ENCODE measurements at places on chromosomes 4 and X.

- no peak for DNase-seq
Observed at GRCh38 chr4:159002950-159003349, 99.9 kb upstream of the RAPGEF2 start.

DNA sequence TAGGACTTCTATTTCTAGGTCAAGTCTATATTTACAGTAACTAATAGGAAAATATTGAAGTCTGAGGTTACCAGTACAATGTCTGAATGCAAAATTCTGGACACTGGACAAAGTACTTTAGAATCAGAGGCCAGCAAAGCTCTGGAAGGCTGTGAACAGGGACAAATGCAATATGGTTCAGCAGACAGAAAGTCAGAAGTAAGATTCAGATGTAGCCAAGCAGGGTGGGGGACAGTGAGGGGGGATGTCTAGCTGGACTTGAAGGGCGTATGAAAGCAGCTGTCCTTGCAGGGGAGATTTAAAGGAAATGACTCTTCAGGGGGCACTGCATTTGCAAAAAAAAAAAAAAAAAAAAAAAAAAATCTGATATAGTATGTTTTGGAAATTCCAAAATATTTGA lies 2.9 kb downstream of the SORBS2 start:
- DNase-seq, result no peak

DNA sequence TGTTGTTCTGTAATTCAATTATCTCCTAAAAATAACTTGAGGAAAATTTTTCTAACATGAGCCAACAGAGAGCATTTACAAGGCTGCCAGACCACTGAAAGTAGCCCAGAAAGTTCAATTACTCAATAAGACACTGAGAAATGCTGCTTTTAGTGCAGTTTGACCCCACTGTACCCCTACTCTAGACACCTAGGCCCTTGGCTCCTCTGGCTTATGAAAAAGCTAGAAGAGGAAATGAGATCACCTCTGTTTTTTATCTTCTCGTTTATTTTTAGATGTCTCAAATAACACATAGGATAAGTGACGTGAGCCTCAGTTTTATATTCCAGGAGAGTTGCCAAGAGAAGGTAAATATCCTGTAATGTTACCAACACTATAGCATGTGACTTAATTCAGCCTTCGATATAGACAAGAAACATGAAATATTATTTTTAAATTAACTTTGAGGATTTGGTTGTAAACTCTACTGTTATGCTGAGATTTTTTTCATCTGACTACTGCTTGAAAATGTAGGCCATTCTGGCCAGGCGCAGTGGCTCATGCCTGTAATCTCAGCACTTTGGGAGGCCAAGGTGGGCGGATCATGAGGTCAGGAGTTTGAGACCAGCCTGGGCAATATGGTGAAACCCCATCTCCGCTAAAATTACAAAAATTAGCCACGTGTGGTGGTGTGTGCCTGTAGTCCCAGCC lies 24.4 kb downstream of the TNIP3 start:
- no peak for DNase-seq

- no peak for DNase-seq
Observed at GRCh38 chrX:17294561-17294960, 80.4 kb upstream of the NHS start.

DNA sequence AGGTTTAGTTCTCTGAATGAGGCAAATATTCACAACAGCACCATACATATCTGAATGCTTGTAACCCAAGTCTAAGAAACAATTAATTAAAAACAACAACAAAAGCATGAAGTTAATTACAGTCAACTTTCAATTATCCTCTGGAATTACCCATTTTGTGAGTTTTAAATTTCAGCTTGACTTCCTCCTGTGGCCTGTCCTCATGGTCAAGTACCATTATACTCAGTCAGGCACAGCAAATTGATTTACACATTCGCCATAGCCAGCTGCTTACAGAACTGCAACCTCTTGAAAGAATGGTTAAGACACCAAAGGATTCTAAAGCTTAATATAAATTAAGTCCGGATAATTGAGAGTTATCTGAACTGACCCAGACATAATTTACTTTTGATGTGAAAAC lies 306.5 kb downstream of the CAMK2D start:
- no peak for DNase-seq

DNA sequence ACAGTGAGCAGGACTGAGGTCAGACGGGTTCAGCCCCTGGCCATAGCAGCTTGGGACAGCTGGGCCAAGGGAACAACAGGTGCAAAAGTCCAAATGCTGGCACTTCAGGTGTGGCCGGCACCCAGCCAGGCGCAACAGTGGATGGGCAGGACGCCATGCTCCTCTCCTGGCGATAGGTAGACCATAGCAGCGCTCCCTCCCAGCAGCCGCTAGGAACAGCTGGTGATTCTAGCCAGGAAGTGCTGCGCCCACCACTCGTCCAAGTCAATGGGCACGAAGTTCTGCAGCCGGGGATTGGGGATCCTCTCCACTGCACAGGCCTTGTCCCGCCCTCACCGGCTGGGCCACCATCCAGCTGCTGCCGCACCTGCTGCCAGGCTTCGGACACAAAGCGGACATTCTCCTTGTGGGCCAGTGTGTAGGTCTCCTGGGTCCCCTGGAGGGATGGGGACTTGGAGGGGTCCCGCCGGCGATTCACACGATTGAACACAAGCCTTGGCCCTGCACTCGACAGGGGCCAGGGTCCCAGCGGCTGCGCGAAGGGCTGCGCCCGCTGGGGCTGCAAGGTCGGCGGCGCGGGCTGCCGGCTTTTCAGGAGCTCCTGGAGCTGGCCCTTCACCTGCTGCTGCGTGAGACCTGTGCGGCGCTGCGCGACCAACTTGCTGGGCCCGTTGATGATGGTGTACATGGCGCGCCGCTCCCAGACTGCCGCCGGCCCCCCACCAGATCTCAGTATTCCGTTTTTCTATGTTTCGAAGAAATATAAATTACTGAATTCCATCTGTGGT lies 227.5 kb upstream of the STK26 start:
- no peak for DNase-seq

- DNase-seq, result no peak
Observed at GRCh38 chr4:84940960-84941359, 25.5 kb downstream of the WDFY3 start.
